ENCODE measurements at places on chromosomes 4 and X.

- DNase-seq, result no peak
Measured at GRCh38 chrX:80876877-80877276, 67.2 kb upstream of the BRWD3 start.

DNA sequence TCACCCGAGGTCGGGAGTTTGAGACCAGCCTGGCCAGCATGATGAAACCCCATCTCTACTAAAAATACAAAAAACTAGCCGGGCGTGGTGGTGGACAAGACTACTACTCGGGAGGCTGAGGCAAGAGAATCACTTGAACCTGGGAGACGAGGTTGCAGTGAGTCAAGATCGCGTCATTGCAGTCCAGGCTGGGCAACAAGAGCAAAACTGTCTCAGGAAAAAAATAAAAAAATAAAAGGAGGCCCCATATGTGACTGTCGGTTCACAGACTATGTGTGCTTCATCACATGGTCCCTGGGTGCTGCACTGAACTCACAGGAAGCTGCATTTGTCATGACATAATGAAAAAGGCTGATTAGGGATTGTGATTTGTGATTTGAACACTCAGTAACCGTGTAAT, 6.4 kb downstream of the TRIML1 start:
- DNase-seq, result no peak

DNA sequence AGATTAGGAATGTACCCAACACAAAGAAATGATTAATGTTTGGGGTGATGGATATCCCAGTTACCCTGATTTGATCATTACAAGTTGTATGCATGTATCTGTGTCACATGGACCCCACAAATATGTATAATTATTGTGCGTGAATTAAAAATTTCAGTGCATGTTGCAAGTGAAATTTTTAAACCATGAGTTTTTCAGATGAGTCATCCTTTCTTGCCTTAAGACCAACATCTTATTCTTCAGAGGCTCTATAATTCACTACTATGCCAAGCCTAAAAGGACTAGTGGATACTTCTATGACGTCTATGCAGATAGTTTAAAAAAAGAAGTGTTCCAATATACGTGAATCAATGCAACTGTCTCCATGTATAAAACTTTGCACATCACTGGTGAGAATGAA, 113.0 kb upstream of the SH3RF1 start:
- DNase-seq, result no peak

GRCh38 chrX:125654501-125654900, 334.8 kb downstream of the TEX13C start:
- no peak for DNase-seq

DNA sequence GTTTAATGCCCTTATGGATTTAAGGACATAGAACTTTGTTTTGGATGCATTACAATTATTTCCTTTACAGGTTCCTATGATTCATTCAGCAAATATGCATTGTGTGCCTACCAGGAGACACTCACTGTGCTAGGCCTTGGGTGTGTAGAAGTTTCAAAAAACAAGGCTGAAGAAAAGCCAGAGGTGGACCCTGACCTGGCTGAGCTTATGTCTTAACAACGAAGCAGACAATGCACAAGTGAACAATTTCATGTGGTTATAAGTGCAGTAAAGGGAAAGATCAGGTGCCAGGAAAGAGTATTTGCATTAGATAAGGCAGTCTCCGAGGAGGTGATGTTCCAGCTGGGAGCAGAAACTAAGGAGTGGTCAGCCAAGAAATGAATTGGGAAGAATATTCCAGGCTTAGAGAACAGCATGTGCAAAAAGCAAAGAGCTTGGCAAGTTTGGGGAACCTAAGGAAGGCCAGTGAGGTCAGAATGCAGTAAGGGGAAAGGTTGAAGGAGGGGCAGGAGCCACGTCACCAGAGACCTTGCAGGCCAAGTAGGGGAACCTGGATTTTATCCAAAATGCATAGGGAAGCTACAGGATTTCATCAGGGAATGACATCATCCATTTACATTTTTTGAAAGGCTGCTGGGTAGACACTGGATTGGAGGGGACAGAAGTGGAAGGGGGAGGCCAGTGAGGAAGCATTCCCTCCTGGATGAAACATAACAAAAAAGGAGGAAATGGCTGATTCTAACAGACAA, 193.6 kb downstream of the SOWAHB start:
- no peak for DNase-seq

DNA sequence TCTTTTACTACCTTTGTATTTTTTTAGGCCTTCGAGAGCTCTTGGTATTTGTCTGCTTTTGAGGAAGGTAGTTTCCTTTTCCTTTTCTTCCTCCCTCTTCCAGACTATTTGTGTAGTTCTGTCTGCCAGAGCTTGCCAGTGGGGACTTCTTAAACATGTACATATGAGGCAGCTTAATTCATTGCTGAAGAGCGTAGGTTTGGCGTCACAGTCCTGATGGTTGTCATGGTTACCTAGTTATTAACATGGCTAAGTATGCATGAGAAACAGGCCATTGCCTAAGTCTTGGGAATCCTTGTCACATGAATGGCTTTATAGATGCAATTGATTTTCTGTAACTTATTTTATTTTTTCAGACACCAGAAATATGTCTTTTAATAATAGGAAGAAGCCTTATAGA, 48.5 kb upstream of the ARMCX2 start:
- DNase-seq, result no peak

DNA sequence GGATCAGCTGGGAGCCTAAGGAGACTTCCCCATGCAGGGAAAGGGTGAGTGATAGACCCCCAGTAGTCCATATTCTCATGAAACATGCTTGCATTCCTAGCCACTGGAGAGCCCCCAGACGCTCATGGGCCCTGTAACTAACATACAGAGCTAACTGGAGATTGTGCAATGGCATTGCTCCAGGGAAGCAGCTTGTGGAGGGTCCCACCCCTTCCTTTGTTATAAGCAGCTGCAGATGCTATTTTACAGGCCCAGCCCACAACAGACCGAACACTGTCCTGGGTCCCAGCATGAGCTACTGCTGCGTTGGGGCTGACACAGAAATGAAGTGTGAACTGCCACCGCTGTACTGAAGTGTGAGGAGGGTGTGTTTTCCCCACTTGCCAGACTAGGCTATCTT, 1465.7 kb upstream of the DIAPH2 start:
- DNase-seq, result no peak

GRCh38 chrX:122583551-122583950, 600.5 kb upstream of the GRIA3 start:
- no peak for DNase-seq

GRCh38 chr4:45629717-45630116, 494.1 kb downstream of the GABRG1 start:
- DNase-seq, result no peak
